ENCODE measurements at places on chromosomes 13 and 19. TPM values are rescaled to one million over a fixed set of nuclear protein-coding genes. Genes with fewer than 3 reads are reported as not detected.

GRCh38 chr13:39530916-39531315, 72.1 kb downstream of the LHFPL6 start:
- DNase-seq, result no peak
- H3K27ac ChIP-seq, result no peak overlapping the region
- H3K4me1 ChIP-seq, result no peaks in the 10 kb centered on the region
- no peaks in the 10 kb centered on the region for H3K36me3 ChIP-seq
- H3K27me3 ChIP-seq, result no peaks in the 10 kb centered on the region
- H3K4me3 ChIP-seq, result no peak overlapping the region

GRCh38 chr13:110138010-110138699, 168.8 kb downstream of the COL4A1 start:
- peaks cover 23% of the 10 kb centered on the region for H3K4me1 ChIP-seq
- no peak for DNase-seq
- peak overlapping the region; percentile 31 for H3K4me3 ChIP-seq
- H3K27me3 ChIP-seq, result peaks cover 3% of the 10 kb centered on the region

Gene CABP5
- not detected for polyA plus RNA-seq

DNA sequence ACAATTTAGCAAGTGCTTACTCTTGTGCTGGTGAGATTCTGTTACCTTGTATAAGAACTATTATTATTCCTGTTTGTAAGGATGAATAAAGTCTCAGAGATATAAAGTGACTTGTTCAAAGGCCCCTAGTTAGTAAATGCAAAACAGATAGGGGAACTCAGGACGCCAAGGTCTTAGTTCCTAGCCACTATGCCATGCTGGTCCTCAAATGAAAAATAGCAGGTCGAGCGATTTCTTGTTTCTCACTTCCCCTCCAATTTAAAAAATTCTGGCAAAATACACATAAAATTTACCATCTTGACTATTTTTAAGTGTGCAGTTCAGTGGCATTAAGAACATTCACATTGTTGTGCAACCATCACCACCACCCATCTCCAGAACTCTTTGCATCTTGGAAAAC, 1.1 kb downstream of the TECR start:
- H3K27me3 ChIP-seq, result no peaks in the 10 kb centered on the region
- DNase-seq, result no peak
- peaks cover 22% of the 10 kb centered on the region for H3K4me1 ChIP-seq
- peaks cover 9% of the 10 kb centered on the region for H3K36me3 ChIP-seq
- H3K27ac ChIP-seq, result no peak overlapping the region

- no peak for DNase-seq
- peaks cover 39% of the 10 kb centered on the region for H3K36me3 ChIP-seq
- peak within 1 kb of the TSS; percentile 15 for H3K27ac ChIP-seq
- H3K4me3 ChIP-seq, result peak within 1 kb of the TSS; percentile 18
- H3K4me1 ChIP-seq, result peaks cover 5% of the 10 kb centered on the region
Observed at GRCh38 chr19:4559569-4559968, at the start of gene SEMA6B. Gene SEMA6B (minus strand): TSS chr19:4559684. CDS start chr19:4558457, 1,227 bp downstream.

Gene NRTN
- 0.53 TPM for polyA plus RNA-seq

DNA sequence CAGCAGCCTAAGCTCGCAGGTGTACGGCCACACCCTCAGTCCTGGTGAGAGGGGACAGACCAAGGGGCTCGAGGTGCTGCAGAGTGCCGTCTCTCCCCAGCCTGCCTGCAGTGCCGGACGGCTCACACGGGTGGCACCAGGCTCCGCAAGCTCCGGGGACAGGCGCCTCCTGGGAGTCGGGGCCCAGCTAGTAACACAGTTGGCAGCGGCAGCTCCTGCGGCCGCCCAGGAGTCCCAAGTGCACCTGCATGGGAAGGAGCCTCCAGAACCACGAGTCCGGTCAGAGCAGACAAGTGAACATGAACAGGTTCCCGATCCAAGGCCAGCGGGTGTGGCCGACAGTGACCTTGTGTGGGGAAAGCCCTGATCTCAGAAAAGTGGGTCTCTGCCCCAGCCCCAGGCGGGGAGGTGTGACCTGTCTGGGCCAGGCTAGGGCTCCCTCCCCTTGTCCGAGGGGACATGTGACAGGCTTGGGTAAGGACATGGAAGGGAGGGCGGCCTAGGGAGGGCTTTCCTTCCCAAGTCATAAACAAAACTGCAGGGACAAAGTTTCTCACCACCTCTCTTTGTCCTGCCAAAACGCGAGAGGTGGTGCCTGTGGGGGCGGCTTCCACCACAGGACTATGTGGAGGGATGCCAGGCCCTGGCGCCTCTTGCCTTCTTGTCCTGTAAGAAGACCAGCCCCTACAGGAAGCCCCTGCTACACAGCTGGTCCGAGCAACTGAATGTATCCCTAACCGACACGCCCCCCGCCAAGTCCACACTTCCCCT, 46.5 kb downstream of the MLLT1 start:
- peak overlapping the region; percentile 47 for H3K27ac ChIP-seq
- H3K4me1 ChIP-seq, result peaks cover 74% of the 10 kb centered on the region
- H3K4me3 ChIP-seq, result no peak overlapping the region
- H3K36me3 ChIP-seq, result peaks cover 52% of the 10 kb centered on the region
- DNase-seq, result no peak
- H3K27me3 ChIP-seq, result no peaks in the 10 kb centered on the region

All from spinal cord (tissue), 10 donors.